ENCODE measurements at places on chromosomes 16 and 17.
A peak's percentile ranks its signal among the peaks of the same experiment; 100 is the strongest.

GRCh38 chr17:81481815-81482505, 30.6 kb downstream of the ACTG1 start:
- no peak for DNase-seq

- DNase-seq: no peak
Measured at GRCh38 chr16:15810411-15810810, 46.4 kb downstream of the MYH11 start.

DNA sequence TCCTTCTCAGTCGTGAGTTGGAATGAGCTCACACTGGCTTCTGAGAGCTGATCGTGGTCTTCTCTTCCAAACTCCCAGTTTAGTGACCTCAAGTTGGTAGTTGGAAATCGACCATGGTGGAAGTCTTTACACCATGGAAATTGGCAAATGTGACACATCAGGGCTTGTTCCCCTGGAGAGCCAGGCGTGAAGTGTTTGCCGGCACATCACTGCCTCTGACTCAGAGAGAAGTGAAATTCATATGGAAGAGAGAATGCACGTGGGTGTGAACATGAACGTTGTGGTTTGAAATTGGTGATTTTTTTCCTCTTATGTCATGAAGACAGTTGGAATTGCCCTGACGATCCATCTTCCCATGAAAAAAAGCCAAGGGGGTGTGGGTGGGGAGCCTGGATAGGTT, 47.4 kb downstream of the AXIN2 start:
- DNase-seq: no peak

- DNase-seq: no peak
Measured at GRCh38 chr16:3816326-3816725, 64.2 kb downstream of the CREBBP start.

DNA sequence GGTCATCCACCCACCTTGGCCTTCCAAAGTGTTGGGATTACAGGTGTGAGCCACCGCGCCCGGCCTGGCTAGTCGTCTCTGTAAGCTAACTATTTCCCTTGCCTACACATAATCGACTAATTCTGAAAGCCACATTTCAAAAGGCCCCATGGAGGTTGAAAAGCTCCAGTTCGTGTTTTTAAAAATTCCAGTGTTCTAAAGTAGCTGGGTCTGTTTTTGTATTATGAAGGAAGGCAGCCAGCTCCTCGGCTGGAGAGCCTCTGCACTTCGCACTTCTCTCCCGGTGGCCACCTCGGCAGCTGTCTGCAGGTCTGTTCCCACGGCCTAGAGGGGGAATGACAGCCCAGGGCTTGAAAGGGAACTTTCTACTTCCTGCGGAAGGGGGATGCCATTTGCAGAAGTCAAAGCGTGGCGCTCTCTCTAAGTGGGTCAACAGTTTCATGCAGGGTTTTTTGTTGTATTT, 16.9 kb downstream of the HASPIN start:
- no peak for DNase-seq

- no peak for DNase-seq
Measured at GRCh38 chr17:77542011-77542410, 401.2 kb downstream of the SEC14L1 start.

DNA sequence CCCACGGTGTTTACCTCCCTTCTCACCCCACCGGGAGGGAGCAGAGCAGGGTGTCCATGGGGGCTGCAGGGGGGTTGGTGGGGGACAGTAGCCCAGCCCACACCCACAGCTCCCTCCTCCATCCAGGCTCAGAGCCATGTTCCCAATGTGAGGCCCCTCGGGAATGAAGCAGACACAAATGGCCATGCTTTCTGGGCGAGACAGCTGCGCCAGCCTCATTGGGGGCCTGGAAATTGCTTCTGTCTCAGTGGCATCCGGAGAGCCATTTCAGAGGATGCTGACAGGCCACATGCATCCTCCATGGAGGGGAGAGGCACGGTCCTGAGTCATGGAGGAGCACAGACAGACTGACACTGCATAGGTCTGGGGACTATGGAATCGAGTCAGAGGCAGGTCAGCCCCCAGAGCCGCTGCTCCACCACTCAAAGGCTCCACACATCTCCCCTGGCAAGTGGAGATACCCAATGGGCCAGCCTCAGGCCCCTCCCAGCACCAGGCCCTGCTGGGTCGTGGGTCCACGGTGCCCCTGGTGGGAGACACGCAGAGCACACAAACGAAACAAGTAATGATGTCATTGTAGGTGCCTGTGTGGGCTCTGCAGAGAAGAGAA, 59.6 kb upstream of the ENPP7 start:
- no peak for DNase-seq

- DNase-seq: no peak
Measured at GRCh38 chr17:68296217-68297191, 5.2 kb downstream of the ARSG start.

DNA sequence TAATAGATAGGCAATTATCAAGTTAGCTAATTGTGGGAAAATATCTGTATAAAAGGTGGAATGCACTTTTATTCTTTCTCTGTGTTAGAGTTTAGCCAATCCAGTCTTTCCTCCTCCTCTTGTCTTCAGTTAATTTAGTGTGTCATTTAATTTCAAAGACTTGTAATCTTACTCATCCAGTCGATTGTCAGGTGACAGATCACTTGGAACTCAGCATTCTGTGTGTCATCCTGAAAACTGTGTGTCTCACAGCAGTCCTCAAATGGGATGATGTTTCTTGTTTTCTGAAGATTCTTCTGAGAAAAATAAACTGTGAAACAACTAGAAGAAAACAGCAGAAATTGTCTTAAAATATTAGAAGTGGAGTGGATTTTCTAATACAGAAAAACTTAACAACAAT, 290 bp upstream of the KRTAP4-1 start:
- no peak for DNase-seq

GRCh38 chr16:76676356-76676755, 399.2 kb downstream of the CNTNAP4 start:
- no peak for DNase-seq

DNA sequence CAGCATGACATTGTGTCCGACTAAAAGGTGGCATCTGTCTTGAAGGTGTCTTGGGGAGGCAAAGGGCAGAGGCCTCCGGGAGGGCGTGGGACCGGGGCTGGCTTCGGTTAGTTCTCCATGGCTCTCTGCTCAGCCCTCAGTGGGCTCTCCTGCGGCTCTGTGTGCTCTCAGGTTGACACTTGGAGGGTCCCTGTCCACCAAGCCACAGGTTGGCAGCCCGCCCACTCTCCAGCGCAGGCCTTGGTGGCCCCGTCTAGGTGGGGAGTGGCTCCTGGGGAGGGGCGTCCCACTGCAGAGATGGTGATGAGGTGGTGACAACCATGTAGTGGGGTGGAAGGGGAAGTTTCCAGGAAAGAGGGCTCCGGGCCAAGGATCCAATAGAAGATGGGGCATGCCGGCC, 31.6 kb downstream of the ADGRG5 start:
- DNase-seq: no peak

DNA sequence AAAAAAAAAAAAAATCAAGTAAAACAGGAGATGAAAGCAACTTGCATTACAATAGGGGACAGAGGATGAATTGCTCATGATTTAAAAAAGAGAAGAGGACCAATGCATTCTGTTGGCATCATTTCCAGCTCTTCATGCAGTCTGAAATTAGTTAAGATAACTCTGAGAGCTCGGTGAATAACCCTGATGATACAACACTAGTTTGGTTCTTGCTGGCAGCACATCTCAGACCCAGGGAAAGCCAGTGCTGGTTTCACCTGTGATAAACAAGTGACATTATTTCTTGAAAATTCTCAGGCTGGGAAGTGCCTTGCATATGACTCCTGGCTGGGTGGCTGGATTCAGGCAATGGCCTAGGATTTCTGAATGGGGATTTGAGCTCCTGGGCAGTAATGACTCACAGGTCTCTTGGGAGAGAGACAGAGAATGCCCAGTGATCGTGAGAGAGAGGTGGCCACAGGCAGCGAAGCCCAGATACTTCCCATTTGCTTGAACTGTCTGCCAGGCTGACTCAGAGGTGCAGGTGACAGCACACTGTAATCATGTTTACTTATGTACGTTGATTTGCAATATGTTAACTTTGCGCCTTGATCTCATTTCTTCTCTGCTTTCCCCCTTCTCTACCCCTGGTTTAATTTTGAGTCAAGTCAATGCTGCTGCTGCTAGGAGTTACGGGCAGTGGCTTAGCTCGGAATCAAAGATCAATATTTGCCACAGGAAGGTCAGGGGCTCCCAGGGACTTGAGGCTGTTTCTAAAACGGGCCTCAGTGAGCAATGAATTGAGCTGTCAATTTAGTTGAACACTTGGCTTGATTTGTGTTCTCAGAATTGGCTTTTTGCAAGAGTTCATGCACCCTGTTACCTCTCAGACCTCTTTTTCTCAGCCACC, 27.1 kb downstream of the ARSG start:
- DNase-seq: peak; percentile 71

DNA sequence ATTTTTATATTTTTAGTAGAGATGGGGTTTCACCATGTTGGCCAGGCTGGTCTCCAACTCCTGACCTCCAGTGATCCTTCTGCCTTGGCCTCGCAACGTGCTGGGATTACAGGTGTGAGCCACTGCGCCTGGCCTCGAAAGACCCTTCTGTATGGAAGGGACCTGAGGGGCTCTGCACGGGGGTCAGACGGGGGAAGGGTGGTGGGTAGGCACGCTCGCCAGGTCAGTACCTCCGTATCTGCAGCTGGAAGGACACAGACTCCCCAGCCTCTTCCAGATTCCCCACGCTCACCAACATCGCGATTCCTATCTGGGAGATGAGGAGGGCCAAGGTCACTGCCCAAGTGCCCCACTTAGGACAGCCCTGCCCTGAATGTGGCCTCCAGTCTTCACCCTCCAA, 12.7 kb downstream of the ITGA2B start:
- no peak for DNase-seq

- DNase-seq: no peak
Measured at GRCh38 chr16:74700438-74701225, at the start of gene MLKL. MLKL (minus strand) TSS chr16:74700862; CDS start chr16:74695757, 5,105 bp downstream.

GRCh38 chr16:77696149-77696548, 26.2 kb upstream of the NUDT7 start:
- no peak for DNase-seq

GRCh38 chr16:46801428-46802049, 29.4 kb downstream of the C16orf87 start:
- DNase-seq: no peak

GRCh38 chr17:53101706-53102105, 721.0 kb upstream of the KIF2B start:
- no peak for DNase-seq

- DNase-seq: no peak
Measured at GRCh38 chr16:48965386-48965785, 316.3 kb downstream of the CBLN1 start.

GRCh38 chr17:77445760-77446532, 305.2 kb downstream of the SEC14L1 start:
- no peak for DNase-seq

GRCh38 chr16:86044881-86045590, 146.1 kb downstream of the IRF8 start:
- DNase-seq: no peak

DNA sequence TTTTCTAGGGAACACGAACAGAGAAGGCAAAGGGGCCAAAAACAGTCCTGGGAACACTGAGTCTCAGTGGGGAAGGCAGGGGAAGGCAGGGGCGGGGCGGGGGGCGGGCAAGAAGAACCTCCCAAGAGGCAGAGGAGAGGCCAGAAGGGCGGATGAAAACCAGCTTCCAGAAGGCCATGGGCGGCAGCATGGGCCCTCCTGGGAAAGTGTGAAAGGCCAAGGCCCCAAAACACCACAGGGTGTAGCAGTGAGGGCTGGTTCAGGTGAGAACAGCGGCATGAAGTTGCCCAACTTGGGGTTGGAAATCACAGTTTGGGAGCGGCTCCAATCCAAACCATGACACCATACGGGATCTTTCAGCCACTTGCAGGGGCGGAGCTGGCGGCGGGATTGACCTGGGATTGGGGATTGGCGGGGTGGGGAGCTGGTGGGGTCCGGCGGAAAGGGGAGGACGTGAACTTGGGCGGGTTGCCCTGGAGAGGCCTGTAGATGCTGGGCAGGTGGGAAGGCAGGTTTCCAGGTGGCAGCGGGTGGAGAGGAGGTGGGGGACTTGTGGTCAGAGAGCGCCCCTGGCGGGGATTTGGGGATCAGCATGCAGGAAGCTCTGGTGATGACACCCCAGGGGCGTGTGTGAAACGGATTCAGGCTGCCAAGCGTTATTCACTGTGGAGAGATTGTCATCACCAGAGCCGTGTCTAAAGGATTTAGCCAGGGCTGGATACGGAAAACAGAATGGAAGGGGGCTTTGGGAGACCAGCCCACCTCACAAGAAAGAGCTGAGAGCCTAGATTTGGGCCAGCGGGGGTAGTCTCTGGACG, 80.9 kb downstream of the ARHGAP23 start:
- peak; percentile 67 for DNase-seq

DNA sequence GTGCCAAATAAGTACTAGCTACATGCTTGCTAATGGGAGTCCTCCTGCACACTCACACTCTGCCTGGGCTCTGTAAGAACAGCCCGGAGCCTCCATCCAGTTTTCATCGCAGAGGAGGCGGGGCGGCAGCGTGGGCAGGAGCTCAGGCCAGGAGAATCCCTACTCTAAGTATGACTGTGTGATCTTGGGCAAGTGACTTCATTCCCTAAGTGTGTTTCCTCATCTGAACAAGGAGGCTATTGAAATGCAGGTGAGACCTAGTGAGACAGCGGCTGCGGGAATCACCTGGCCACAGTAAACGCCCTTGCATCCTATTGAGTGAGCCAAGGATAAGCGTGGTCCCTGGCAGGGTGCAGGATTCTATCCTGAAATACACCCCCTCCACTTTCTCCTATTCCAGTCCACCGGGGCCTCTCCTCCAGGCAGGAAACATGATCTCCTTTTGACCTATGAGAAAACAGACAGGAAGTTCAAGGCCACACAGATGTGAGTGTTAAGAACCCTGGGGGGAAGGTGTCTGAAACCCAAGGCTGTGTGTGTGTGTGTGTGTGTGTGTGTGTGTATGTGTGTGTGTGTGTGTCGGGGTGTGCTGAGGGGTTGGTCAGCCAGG, 5.2 kb upstream of the RAI1 start:
- DNase-seq: no peak

- DNase-seq: peak; percentile 32
Measured at GRCh38 chr16:11407047-11407982, 62.1 kb downstream of the RMI2 start.

- no peak for DNase-seq
Measured at GRCh38 chr17:77892469-77893143, 65.9 kb upstream of the TNRC6C start.

DNA sequence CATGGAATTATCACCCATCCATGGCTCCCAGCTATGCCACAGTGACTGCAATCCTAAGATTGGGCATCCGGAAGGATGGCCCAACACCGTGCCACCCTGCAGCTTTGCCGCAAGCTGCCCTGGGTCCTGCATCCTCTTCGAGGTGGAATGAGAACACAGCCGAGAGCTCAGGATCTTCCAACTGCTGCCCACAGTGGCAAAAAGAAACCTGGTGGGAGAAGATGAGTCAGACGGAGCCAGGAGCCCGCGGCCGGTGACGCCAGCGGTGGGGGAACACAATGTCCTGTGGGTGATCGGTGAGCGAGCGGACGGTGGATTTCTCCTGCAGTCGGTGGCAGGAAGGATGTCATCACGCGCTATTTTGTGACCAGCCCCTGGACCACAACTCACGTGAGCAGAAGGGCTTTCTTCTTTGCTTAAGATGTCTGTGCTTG, 20.1 kb downstream of the CD7 start:
- peak; percentile 22 for DNase-seq

- no peak for DNase-seq
Measured at GRCh38 chr16:83661656-83662055, 146.1 kb upstream of the HSBP1 start.

- DNase-seq: no peak
Measured at GRCh38 chr16:61540216-61540615, 496.0 kb downstream of the CDH8 start.

GRCh38 chr16:57996406-57997175, 3.9 kb downstream of the ZNF319 start:
- no peak for DNase-seq
